ENCODE measurements at places on chromosomes 12 and 14.
A peak's percentile ranks its signal among the peaks of the same experiment; 100 is the strongest.

DNA sequence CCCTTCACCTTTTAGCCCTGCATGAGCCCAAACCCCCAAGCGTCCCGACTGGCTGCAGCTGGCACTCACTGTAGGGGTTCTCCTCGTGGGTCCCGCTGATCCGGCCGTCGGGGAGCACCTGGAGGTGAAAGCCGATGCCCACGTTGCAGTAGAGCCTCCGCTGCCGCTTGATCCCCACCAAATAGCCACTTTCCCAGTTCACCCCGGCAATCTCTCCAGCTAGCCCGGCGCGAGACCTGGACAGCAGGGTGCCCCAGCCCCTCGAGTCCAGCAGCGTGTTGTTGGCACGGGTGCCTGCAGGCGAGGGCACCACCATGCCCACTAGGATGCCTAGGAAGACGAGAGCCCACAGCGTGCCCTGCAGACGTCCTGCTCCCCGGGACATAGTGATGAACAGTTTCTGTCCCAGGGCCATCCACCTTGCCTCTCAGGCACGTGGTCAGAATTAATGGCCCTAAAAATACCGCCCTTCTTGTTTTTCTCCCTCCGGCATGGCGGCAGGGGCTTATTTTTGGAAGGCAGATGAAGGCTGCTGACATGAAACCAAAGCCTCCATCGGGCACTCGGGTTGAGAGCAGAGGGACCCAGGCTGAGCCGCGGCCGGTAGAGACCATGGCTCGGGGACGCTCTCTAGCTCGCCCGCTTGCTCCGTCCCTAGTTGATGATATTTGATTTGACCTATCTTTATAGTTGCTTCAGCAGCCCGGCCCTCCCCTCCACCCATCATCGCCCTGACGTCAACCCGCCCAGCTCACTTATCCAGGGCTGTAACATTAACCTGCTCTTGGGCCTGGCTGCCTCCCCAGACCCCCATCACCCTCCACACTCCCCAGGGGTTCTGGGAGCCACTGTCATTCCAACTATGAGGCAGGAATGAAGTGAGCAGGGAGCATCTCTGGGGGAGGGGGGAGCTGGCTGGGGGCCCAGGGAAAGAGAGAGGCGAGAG, at the start of gene FGF6:
Gene FGF6 (minus strand): TSS at position 660 of the 946 bp plus-strand sequence. CDS start 245 bp downstream, at position 415.
- DNase-seq, result no peak

DNA sequence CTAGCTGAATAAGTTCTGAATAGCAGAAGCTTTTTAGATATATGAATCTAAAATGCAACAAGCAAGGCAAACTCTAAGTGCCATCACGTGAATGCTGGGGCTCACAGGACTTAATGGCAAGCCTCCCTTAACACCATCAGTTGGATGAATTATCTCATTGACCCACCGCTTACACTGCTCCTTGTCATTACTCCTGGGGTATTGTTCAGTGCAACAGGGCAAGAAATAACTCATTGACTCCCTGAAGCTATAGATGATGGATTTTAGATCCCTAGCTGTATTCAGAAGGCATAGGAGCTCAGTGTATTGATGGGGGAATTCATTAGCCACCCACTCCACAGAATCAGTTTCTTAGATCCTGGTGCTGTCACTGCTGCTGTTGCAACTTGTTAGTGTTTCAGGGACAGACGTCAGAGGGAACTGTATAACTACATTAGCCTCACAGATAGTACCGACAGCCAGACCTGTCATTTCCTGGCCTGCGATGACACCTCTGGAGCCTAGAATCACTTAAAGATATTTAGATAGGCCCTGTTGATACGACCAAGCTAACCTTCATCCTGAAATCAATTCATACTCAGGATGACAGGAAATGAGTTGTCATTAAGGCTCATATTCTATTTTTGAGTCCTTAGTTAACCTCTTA, 735.3 kb downstream of the DIO2 start:
- no peak for DNase-seq

GRCh38 chr12:111677186-111677585, 8.6 kb downstream of the BRAP start:
- DNase-seq, result no peak

DNA sequence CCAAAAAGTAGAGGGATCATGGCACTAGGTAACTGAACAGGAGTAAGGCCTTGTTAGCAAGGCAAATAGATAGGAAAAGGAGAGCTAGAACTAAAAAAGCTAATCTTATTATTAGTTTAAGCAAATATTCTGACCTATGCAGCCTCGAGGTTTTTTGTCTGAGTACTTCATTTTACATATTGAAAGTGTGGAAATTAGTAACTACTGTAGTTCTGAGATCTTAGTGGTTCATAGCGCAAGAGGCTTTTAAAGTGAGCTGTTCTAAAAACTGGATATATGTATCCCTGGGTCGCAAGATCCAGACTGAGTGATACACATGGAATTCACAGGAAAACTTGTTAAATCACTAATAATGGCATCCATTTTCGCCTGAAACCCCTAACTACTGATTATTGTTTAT, 411.0 kb upstream of the SOX5 start:
- DNase-seq, result no peak

DNA sequence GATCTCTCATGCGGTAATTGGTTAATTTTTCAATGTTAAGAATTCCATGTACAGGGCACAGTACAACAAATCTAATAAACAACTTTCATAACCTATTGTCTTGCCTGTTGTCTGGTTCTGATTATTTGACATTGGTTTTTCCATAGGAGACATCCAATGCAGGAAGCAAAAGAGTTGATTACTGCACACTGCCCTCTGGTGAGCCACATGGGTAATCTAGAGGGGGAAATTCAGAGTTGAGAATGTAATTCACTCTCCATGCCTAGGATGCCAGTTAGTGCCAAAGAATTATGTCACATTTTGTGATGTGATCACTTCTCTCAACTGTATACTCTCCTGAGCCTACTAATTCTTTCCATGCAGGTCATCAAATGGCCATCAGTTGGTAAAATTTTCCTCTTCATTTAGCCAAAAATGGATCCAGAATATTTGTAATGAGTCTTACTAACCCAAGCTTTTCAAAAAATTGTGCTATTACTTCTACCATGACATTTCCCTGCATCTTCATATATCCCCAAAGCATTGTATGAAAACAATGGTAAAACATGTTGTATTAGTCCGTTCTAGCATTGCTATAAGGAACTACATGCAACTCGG, 17.7 kb upstream of the CCDC91 start:
- no peak for DNase-seq

DNA sequence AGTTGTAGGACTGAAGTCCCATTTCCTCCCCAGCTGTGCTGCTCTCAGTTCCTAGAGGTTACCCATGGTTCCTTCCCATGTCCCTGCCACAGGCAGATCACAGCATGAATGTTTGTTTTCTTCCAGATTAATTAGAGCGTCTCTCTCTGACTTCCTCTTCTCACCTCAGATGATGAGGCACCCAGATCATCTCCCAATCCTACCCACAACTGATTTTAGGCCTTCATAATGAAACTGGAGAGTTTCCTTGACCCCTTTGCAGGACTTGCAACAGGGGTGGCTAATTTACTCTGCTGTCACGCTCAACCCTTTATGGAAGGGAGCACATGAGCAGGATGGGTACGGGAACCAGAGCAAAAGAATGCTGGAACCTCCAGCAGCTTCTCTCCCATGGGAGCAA, 32.1 kb upstream of the TXNRD1 start:
- no peak for DNase-seq

DNA sequence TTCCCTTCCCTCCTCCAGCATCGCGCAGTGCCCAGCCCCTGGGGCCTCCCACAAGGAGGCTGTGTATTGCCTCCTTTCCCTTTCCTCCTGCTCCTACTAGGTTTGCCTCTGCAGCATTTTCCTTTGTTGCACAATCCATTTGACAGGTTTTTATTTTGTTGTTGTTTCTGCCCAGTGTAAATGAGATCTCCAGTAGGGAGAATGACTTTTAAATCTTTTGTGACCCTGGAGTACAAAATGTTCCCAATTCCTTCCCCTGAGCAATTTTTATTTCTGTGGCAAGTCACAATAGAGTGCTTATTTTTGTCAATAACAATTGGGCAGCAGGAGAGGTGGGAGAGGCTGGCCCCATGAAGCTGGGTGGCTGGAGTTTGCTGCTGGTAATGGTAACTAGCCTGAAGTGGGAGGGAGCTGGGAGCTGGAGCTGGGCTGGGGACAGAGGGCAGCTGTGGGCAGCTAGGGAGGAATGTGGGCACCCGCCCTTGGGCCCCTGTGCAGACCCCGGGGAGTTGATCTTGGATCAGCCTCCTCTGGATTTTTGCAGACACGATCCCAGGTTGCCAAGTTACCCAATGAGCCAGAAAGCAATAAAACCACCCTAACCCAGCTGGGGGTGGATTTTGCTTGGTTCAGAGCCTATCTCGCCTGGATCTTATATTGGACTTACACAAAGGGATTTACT, 160.1 kb downstream of the KTN1 start:
- DNase-seq, result no peak

DNA sequence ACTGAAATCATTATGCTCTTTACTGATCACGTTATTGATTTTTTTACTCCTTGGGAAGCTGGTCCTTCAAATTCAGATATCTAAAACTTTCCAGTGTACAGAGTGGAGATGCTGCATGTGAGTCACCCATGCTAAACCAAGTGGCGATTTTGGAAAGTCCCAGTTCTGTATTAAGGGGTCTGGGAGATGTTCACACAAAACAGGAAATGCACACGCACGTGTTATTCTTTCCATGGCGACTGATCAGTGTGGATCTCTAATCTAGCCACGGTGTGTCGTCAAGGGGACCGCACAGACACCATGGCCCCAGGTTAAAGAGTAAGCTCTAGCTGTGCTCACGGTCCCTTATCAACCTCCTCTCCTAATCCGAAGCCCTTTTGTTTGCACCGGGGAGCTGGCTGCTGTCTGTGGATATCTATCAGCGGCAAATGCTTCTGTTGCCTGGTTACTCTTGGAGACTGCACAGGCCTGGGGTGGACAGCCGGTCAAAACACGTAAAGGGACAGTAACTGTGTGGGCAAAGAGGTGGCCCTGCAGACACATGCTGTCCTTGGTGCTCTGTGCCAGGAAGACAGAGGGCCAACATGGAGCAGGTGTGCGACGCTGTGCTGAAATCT, 96.6 kb downstream of the RIMBP2 start:
- DNase-seq, result no peak

DNA sequence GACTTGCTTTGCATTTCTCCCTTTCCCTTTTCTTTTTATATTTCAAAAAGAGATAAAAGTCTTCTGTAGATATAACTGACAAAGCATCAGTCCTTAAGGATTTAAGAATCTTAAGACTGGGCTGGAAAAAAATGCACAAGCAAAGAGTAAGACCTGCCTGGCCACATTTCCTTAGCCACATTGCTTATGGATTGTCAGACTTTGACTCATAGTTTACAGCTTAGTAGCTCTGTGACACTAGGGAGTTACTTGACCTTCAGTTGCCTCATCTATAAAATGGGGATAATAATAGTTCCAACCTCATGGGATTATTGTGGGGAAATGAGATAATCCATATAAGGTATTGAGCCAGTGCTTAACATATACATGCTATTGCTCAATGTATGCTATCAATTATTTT, 66.4 kb upstream of the STK38L start:
- DNase-seq, result no peak

GRCh38 chr14:56579345-56580220, at the start of gene TMEM260:
Gene TMEM260, plus strand, starts transcription at chr14:56579798. Its CDS starts 117 bp downstream, at chr14:56579915.
- peak; percentile 80 for DNase-seq

DNA sequence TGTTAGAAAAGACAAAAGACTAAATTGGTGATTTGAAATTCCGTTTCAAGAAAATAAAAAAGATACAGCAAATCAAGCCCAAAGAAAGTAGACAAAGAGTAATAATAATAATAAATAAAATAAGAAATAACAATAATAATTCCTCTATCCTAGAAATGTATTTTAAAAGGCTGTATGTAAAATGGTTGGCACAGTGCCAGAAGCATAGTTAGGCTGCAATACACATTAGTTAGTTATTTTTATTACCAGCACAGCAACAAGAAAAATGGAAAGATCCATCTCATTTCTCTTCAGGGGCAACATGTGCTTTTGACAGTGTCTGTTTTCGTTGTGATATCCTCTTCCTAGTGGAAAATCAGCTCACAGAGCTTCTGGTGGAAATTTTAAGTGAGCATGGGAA, 174.1 kb upstream of the TMTC1 start:
- DNase-seq, result no peak

DNA sequence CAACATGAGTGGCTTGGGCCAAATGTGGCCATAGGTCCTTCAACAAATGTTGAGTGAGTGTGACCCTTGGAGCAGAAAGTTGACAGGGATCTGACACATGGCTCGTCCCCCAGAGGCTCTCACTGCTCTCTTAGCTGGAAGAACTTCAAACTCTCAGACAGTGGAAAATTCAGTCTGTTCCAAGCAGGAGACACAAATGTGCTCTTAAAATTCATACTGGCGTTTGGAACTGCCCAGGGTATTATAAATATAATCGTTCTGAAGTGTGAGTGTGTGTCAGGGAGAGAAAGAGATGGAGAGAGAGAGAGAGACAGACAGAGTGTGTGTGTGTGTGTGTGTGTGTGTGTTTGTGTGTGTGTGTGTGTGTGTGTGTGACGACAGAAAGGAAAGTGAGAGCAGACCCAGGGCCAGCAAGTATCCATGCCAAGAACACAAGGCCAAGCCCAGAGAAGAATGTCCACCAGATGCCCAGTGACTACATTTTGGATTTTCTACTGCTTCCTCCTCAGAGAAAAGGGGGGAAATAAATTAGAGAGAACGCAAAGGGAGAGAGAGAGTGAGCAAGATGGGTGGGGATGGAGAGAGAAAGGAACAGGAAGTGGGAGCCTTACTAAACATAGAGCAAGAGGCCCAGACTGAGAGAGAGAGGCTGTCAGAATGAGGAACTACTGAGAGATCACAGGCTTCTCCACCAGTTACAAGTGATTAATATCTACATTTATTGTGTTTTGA, 193.6 kb upstream of the NUDT4 start:
- no peak for DNase-seq

All from occipital lobe (tissue), 3 donors.